Upper lobe of right lung (tissue), 1 donor: ENCODE measurements at places on chromosomes 7 and 10. TPM values are rescaled to one million over a fixed set of nuclear protein-coding genes. Genes with fewer than 3 reads are reported as not detected.

DNA sequence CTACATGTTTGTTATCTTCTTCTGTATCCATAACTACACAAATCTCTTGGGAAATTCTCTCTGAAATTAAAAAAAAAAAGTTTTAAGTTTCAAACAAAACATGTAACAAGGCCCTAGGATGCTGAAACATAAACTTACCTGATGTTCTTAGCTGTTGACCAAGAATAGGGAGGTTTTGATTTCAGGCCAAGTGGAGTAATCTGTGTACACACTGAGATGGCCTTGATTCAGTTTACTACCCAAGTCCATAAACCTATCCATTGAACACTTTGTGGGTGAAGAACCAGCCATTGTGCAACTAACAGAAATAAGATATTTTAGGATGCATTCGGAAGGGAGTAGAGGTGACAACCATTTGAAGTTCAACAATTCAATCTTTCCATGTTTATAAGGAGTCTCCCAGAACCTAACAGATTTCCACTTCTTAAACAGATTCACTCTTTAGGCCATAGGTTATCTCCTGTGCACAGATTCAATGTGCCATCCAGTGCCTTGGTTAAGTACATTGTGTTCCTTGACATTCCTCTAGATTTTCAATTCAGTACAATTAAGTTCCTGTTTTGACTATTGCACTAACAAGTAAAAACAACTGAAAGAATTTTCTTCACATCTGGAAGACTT, 143.1 kb downstream of the CRPPA start:
- H3K4me1 ChIP-seq, result no peaks in the 10 kb centered on the region
- no peak overlapping the region for H3K4me3 ChIP-seq
- no peak overlapping the region for H3K27ac ChIP-seq
- no peak for DNase-seq
- no peaks in the 10 kb centered on the region for H3K27me3 ChIP-seq

The ZNF438 gene
- total RNA-seq, result 14.4 TPM

GRCh38 chr7:36228039-36228438, 75.0 kb downstream of the EEPD1 start:
- H3K27me3 ChIP-seq, result no peaks in the 10 kb centered on the region
- H3K36me3 ChIP-seq, result no peaks in the 10 kb centered on the region
- H3K27ac ChIP-seq, result no peak overlapping the region
- no peak overlapping the region for H3K4me3 ChIP-seq

- peaks cover 24% of the 10 kb centered on the region for H3K4me1 ChIP-seq
- DNase-seq, result no peak
- H3K27me3 ChIP-seq, result peaks cover 6% of the 10 kb centered on the region
- no peak overlapping the region for H3K27ac ChIP-seq
- H3K4me3 ChIP-seq, result peak overlapping the region; percentile 75
Measured at GRCh38 chr10:110569122-110569521, 1.6 kb downstream of the SMC3 start.

GRCh38 chr7:69189406-69189805, 408.9 kb upstream of the AUTS2 start:
- H3K27ac ChIP-seq, result no peak overlapping the region
- DNase-seq, result no peak
- no peak overlapping the region for H3K4me3 ChIP-seq
- H3K4me1 ChIP-seq, result no peaks in the 10 kb centered on the region

GRCh38 chr7:51517187-51517586, 200.6 kb upstream of the COBL start:
- H3K27ac ChIP-seq, result no peak overlapping the region
- no peak for DNase-seq
- no peak overlapping the region for H3K4me3 ChIP-seq

- no peaks in the 10 kb centered on the region for H3K27me3 ChIP-seq
- peaks cover 11% of the 10 kb centered on the region for H3K4me1 ChIP-seq
- H3K36me3 ChIP-seq, result no peaks in the 10 kb centered on the region
- no peak for DNase-seq
Measured at GRCh38 chr7:94298943-94299342, 95.8 kb upstream of the COL1A2 start.

The FAM180A gene
- total RNA-seq, result 6.8 TPM

The TRIL gene
- total RNA-seq, result 6.5 TPM

DNA sequence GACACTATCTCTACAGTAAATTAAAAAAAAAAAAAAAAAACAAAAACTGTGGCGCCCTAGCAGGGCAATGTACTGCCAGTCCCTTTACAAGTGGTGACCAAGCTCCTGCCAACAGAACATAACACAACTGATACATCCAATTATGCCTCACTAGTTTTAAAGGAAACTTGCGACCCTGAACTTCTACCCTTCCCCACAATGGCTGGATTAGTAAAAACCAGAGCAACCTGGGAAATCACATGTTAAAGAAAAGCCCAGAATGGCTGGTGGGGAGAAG, 16.5 kb downstream of the ATE1 start:
- no peaks in the 10 kb centered on the region for H3K4me1 ChIP-seq
- no peaks in the 10 kb centered on the region for H3K27me3 ChIP-seq
- no peak for DNase-seq
- no peak overlapping the region for H3K27ac ChIP-seq
- H3K4me3 ChIP-seq, result no peak overlapping the region

GRCh38 chr7:137403353-137403695, 59.8 kb upstream of the PTN start:
- no peaks in the 10 kb centered on the region for H3K4me1 ChIP-seq
- H3K27ac ChIP-seq, result no peak overlapping the region
- no peaks in the 10 kb centered on the region for H3K36me3 ChIP-seq

GRCh38 chr10:62467527-62467926, 93.4 kb downstream of the ZNF365 start:
- no peaks in the 10 kb centered on the region for H3K4me1 ChIP-seq
- no peak overlapping the region for H3K4me3 ChIP-seq
- H3K36me3 ChIP-seq, result no peaks in the 10 kb centered on the region

- no peak overlapping the region for H3K4me3 ChIP-seq
- DNase-seq, result no peak
- no peak overlapping the region for H3K27ac ChIP-seq
- no peaks in the 10 kb centered on the region for H3K36me3 ChIP-seq
Measured at GRCh38 chr7:1659696-1660095, 10.4 kb upstream of the ELFN1 start.

GRCh38 chr7:137804836-137805235, 41.9 kb downstream of the DGKI start:
- DNase-seq, result no peak
- no peaks in the 10 kb centered on the region for H3K27me3 ChIP-seq
- no peak overlapping the region for H3K27ac ChIP-seq
- H3K4me1 ChIP-seq, result no peaks in the 10 kb centered on the region
- H3K4me3 ChIP-seq, result no peak overlapping the region
- no peaks in the 10 kb centered on the region for H3K36me3 ChIP-seq

GRCh38 chr10:2979306-2979705, 88.0 kb upstream of the PFKP start:
- no peak for DNase-seq
- H3K4me3 ChIP-seq, result no peak overlapping the region
- H3K27me3 ChIP-seq, result no peaks in the 10 kb centered on the region
- no peaks in the 10 kb centered on the region for H3K4me1 ChIP-seq

- no peak overlapping the region for H3K4me3 ChIP-seq
- peaks cover 91% of the 10 kb centered on the region for H3K36me3 ChIP-seq
- H3K4me1 ChIP-seq, result no peaks in the 10 kb centered on the region
- no peak overlapping the region for H3K27ac ChIP-seq
- no peak for DNase-seq
Measured at GRCh38 chr7:128763541-128763940, 12.1 kb downstream of the OPN1SW start.

The LFNG gene
- total RNA-seq, result 35.4 TPM

- DNase-seq, result no peak
- peaks cover 29% of the 10 kb centered on the region for H3K4me1 ChIP-seq
- peaks cover 100% of the 10 kb centered on the region for H3K27me3 ChIP-seq
- no peak overlapping the region for H3K27ac ChIP-seq
- H3K4me3 ChIP-seq, result no peak overlapping the region
- H3K36me3 ChIP-seq, result no peaks in the 10 kb centered on the region
Measured at GRCh38 chr7:27167916-27168264, 2.6 kb upstream of the HOXA9 start.

DNA sequence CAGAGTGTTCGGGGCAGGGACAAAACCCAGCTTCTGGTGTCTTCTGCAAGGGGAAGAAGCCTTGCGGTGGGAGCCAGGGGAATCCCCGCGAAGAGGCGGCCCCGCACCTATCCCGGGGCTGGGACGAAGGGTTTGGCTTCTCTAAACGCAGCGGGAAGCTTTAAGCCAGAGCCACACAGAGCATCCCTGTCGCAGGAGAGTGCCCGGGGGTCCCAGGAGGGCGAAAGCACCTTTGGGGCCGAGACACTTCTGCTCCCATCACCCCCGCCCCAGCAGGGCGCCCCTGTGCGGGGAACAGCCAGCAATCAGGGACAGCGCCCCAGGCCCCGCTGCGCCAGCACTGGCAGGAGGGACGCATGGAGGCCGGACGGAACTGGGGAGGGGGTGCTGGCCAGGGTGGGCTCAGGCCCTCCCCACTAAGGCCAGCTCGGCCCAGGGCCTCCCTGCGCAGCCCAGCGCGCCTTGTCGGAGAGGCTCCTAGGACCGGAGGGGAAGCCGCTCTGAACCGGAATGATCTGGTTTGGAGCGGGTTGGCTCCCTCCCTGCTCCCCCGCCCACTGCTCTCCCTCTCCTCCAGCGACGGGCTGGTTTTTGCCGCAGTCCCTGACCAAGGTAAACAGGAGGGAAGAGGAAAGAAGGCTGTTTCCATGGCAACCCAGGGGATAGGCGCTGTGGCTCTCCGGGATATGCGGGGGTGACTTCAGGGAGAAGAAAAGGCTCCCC, 63.9 kb downstream of the TMEM209 start:
- H3K27ac ChIP-seq, result peak overlapping the region; percentile 83
- no peaks in the 10 kb centered on the region for H3K27me3 ChIP-seq
- H3K36me3 ChIP-seq, result peaks cover 7% of the 10 kb centered on the region
- H3K4me3 ChIP-seq, result peak overlapping the region; percentile 48

DNA sequence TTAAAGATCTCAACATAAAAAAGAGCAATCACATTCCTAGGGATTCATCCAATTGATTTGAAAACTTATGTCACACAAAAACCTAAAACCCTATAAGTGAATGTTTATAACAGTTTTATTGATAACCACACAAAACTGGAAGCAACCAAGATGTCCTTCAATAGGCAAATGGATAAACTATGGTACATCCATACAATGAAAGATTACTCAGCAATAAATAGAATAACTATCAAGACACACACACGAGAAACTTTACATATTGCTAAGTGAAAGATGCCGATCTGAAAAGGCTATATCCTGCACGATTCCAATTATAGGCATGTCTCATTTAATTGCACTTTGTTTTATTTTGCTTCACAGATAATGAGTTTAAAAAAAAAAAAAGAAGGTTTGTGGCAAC, 83.3 kb downstream of the ATE1 start:
- no peak for DNase-seq
- no peak overlapping the region for H3K27ac ChIP-seq
- no peaks in the 10 kb centered on the region for H3K4me1 ChIP-seq

The MEST gene
- 57.5 TPM for total RNA-seq

The FOXI2 gene
- total RNA-seq, result not detected

DNA sequence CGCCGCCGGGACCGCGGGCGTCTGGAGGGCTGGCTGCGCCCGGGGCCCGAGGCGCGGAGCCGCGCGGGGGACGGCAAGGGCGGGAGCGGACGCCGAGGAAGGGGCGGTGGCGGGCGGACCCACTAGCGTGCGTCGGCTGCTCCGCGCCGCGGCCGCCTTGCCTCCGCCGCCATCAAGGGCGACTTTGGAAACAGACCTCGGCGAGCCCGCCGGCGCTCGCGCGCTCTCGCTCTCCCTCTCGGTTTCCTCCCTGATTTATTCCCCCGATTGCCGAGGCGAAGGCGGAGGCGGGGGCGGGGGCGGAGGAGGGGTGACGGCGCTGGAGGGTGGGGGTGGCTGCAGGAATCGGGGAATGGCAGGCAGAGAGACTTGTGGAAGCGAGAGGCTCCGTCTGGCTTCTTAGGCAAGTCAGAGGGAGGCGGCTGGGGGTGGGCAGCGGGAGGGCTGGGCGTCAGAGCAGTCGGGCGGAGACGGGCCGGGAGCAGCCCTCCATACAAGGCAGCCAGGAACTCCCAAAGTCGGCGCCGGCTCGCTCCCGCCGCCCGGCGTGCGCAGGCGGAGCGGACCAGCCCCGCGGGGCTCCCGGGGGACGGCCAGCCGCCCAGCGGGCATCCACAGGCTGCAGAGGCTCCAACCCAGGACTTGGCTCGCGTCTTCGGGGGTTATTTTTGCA, at the start of gene CACNA2D1:
CACNA2D1 (minus strand) TSS at position 231 of the 673 bp plus-strand sequence.
- H3K4me3 ChIP-seq, result peak within 1 kb of the TSS; percentile 59
- peaks cover 8% of the 10 kb centered on the region for H3K4me1 ChIP-seq
- peak within 1 kb of the TSS; percentile 74 for H3K27ac ChIP-seq
- H3K27me3 ChIP-seq, result peaks cover 14% of the 10 kb centered on the region
- no peaks in the 10 kb centered on the region for H3K36me3 ChIP-seq

The PLPP4 gene
- 0.38 TPM for total RNA-seq

DNA sequence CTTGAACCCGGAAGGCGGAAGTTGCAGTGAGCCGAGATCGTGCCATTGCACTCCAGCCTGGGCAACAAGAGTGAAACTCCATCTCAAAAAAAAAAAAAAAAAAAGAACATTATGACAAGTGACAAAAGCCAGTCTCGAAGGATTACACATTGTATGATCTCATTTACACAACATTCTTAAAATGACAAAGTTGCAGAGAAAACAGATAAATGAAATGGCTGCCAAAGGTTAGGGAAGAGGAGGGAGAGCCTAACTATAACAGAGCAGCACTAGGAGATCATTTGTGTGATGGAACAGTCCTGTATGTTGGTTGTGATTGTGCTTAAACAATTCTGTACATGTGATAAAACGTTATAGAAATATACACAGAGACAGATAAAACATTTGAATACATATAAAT, 16.2 kb upstream of the CPVL start:
- no peaks in the 10 kb centered on the region for H3K36me3 ChIP-seq
- H3K4me3 ChIP-seq, result no peak overlapping the region
- no peak for DNase-seq
- H3K27me3 ChIP-seq, result no peaks in the 10 kb centered on the region
- H3K4me1 ChIP-seq, result no peaks in the 10 kb centered on the region
- H3K27ac ChIP-seq, result no peak overlapping the region

The CCL24 gene
- 4.8 TPM for total RNA-seq

- no peak for DNase-seq
- no peaks in the 10 kb centered on the region for H3K27me3 ChIP-seq
- no peak overlapping the region for H3K4me3 ChIP-seq
- H3K36me3 ChIP-seq, result peaks cover 8% of the 10 kb centered on the region
- peaks cover 76% of the 10 kb centered on the region for H3K4me1 ChIP-seq
Measured at GRCh38 chr7:130995252-130996081, 261.5 kb upstream of the KLF14 start.

DNA sequence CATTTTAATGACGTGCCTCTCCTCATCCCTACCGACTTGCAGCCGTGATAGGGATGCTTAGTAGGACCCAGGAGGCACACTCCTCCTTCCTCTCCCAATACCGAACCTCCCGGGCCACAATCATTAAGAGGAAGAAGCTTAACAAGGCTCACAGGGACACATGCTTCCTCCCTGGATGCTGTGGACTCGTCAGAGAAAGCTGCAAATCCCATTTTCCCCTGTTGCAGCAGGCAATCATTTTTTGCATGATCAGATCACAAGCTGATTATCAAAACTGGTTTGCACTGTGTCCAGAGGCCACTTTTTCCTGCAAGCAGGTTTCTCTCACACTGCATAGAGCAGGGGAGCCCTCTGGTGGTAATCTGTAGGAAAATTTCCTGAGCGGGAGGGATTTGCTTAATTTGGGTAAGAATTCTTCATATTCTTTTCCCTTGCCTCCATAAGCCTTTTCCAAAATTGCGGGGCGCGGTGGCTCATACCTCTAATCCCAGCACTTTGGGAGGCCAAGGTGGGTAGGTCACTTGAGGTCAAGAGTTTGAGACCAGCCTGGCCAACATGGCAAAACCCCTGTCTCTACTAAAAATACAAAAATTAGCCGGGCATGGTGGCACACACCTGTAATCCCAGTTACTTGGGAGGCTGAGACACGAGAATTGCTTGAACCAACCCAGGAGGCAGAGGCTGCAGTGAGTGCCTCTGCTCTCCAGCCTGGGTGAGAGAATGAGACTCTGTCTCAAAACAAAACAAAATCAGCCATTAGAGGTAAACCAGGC, 16.1 kb upstream of the LAMB4 start:
- peaks cover 6% of the 10 kb centered on the region for H3K4me1 ChIP-seq
- peaks cover 3% of the 10 kb centered on the region for H3K27me3 ChIP-seq
- no peak overlapping the region for H3K4me3 ChIP-seq
- DNase-seq, result no peak
